ENCODE measurements at places on chromosomes 1 and 21. TPM values are rescaled to one million over a fixed set of nuclear protein-coding genes. Genes with fewer than 3 reads are reported as not detected.

DNA sequence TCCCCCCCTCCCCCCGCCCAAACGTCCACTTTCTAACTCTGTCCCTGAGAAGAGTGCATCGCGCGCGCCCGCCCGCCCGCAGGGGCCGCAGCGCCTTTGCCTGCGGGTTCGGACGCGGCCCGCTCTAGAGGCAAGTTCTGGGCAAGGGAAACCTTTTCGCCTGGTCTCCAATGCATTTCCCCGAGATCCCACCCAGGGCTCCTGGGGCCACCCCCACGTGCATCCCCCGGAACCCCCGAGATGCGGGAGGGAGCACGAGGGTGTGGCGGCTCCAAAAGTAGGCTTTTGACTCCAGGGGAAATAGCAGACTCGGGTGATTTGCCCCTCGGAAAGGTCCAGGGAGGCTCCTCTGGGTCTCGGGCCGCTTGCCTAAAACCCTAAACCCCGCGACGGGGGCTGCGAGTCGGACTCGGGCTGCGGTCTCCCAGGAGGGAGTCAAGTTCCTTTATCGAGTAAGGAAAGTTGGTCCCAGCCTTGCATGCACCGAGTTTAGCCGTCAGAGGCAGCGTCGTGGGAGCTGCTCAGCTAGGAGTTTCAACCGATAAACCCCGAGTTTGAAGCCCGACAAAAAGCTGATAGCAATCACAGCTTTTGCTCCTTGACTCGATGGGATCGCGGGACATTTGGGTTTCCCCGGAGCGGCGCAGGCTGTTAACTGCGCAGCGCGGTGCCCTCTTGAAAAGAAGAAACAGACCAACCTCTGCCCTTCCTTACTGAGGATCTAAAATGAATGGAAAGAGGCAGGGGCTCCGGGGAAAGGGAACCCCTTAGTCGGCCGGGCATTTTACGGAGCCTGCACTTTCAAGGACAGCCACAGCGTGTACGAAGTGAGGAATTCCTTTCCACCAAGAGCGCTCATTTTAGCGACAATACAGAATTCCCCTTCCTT lies 158.1 kb downstream of the RUNX1 start:
- no peak for DNase-seq

DNA sequence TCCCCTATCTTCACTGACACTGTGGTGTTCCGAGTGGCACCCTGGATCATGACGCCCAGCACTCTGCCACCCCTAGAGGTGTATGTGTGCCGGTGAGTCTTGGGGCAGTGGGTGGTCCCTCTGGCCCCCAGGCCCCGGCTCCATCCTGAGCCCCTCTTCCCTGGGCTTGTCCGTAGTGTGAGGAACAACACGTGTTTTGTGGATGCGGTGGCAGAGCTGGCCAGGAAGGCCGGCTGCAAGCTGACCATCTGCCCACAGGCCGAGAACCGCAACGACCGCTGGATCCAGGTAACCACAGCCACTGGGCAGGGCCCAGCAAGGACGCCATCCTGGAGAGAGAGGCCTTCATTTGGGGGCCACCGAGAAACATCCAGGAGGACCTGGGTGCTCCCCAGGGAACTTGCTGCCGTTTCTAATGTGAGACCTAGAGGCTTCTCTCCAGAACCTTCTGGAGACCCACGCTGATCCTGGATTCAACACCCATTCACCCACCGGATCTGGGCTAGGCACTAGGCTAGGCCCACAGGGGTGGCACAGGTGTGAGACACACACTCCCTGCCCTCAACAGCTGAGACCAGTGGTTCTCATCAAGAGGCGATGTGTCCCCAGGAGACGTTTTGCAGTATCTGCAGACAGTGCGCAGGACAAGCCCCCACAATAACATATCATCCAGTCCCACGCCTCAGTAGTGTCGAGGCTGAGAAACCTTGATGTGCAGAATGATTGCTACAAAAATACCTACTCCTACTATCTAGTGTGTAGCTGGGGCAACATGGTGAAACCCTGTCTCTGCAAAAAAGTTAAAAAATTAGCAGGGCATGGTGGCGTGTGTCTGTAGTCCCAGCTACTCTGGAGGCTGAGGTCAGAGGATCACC lies 22.2 kb downstream of the PADI3 start:
- no peak for DNase-seq

GRCh38 chr1:36081926-36082485 lies 1.9 kb upstream of the TEKT2 start:
- no peak for DNase-seq

DNA sequence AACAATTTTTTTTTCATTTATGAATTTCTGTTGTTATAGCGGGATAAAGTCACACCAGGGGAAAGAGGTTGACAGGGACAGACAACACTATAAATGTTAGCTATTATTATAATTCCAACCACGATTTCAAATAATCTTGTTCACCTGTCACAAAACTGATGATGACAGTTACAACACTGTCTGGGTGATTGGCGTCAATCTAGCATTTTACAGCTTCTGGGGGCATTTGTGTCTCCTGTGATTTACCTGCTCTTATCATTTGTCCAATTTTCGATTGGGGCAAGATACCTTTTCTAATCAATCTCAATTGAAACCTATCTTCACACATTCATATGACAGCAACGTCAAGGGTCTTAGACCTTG lies 44.6 kb upstream of the LYST start:
- no peak for DNase-seq

GRCh38 chr1:174797398-174797797 lies 202.3 kb upstream of the CACYBP start:
- no peak for DNase-seq

Gene HORMAD1
- not detected for polyA plus RNA-seq

Gene UBL4B
- not detected for polyA plus RNA-seq

All from hindlimb muscle (tissue), 1 donor.